ENCODE measurements at places on chromosomes 12 and 14.

DNA sequence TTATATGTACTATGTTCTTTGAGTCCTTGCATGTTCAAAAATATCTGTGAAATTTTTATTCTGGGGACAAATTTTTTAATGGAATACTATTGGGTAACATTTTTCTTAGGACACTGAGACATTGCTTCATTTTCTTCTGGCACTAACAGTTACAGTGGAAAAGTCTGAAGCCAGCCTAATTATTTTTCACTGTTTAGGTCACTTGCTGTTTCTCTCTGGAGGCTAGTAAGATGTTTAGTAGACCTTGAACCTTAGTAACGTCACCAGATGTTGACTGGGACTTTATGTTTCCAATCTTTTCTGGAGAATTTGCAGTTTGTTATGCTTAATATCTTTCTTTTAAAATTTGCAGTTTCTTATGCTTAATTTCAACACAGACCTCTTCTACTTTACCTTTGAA is 12.3 kb upstream of the EPYC start:
- DNase-seq, result no peak

DNA sequence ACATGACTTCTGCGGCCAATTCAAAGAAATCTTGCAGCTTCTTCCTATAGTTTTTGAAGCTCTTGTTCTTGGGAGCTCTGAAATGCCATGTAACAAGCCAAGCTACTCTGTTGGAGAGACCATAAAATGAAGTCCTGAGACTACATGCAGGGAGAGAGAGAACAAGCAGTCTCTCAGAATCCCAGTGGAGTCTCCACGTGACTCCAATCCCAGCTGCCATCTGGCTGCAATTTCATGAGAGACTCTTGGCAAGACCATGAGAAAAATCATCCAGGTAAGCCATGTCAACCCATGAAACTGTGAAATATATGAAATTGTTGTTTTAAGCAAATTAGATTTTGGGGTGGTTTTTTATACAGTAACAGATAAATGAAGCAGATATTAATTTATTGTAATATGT is 54.4 kb downstream of the KLRG1 start:
- no peak for DNase-seq

GRCh38 chr14:101221549-101222160 is 318.1 kb upstream of the RTL1 start:
- DNase-seq, result no peak

DNA sequence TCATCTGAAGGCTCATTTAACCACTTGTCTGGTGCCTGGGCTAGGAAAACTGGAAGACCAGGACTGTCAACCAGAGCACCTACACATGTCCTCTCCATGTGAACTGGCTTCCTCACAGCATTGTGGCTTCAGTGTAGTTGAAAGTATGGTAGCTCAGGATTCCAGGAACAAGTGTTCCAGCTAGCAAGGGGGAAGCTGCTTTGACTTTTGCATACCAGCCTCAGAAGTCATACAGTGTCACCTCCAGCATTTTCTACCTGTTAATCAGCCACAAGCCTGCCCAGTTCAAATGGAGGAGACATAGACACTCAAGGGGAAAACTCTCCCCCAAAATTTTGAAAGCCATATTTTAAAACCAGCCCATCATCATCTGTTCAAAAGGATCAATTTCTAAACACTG is 212.8 kb upstream of the CAND1 start:
- DNase-seq, result no peak

- DNase-seq, result peak; percentile 77
These were observed 11.7 kb upstream of the INF2 start for GRCh38 chr14:104677512-104678332.

DNA sequence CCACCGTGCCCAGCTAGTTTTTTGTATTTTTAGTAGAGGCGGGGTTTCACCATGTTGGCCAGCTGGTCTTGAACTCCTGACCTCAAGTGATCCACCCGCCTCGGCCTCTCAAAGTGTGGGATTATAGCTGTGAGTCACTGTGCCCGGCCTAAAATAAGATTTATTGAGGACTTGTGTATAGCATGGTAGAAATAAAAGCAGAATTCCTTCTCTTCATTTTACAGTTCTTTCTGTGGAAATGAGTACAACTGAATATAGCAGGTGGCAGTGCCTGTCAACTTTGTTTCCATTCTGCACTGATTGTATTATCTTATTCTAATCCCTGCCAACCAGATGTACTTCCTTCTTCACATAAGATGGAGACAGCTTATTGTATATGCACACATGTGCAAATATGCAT is 41.0 kb downstream of the DIP2B start:
- no peak for DNase-seq

DNA sequence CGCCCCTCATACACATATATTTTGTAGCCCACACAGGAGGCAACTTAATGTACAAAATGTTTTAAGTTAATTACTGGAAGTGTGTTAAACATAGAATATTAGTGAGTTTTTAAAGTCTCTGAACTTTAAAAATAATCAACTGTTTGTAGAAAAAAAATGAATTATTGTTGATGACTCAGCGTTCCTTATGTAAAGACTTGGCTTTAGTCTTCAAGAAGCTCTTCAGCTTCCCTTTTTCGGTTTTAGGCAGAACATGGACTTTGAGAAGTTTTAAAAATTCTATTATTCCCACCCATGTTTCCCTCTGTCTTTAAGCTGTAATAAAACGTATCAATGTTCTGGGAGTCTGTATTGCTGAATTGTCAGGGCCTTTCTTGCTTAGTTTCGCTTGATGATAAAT is 269.5 kb downstream of the FBXL14 start:
- DNase-seq, result no peak

- no peak for DNase-seq
These were observed 25.1 kb upstream of the LTBP2 start for GRCh38 chr14:74637178-74637550.

DNA sequence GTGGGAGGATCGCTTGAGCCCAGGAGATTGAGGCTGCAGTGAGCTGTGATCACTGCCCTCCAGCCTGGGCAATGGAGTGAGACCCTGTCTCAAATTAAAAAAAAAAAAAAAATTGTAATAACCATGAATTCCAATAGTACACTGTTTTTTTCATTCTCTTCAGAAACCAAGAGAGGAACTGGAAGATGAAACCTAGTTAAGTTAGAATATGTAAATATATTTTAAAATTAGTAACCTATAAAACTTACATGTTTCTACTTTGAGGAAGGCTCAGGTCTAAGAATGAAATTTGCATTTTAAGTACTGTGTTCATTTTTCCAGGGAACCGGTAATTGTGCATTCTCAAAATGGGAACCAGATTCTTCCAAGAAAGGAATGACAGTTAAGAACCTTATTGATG is 18.8 kb downstream of the KNTC1 start:
- DNase-seq, result no peak

GRCh38 chr14:99748529-99748928 is 44.7 kb upstream of the EML1 start:
- DNase-seq, result no peak

DNA sequence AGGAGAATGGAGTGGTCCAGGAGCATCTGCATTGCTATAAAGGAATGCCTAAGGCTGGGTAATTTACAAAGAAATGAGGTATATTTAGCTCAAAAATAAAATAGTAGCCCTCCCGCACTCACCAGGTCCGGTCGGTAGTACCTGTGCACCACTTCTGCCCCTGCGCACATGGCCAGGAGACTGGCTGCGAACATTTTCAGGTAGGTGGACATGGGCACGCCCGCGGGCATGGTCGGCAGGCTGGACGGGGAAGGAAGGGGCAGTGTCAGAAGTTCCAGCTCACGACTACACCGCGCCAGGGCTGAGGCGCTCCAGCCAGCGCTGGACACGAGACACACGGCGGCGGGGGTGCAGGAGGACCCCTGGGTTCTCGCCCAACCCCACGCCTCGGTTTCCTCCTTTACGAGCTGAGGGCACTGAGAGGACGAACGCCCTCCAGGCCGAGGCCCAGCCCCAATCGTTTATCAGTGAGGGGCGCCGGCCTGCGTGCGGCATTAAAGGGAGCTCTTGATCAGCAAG is 9.1 kb upstream of the TDG start:
- DNase-seq, result no peak

GRCh38 chr12:81080431-81080983 is 2.6 kb downstream of the ACSS3 start:
- no peak for DNase-seq

DNA sequence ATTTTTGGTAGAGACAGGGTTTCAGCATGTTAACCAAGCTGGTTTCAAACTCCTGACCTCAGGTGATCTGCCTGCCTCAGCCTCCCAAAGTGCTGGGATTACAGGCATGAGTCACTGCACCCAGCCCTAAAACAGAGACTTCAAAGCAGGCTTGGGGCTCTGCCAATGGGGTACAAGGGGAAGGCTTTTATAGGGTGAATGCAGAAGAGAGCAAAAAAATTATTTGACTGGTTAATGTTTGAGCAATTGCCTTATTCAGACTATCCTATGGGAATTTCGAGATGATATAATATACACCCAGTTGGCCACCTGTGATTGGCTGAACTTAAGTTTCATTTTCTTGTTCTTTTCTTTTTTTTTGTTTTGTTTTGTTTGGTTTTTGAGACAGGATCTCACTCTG is 31.5 kb upstream of the ACTN1 start:
- DNase-seq, result no peak

DNA sequence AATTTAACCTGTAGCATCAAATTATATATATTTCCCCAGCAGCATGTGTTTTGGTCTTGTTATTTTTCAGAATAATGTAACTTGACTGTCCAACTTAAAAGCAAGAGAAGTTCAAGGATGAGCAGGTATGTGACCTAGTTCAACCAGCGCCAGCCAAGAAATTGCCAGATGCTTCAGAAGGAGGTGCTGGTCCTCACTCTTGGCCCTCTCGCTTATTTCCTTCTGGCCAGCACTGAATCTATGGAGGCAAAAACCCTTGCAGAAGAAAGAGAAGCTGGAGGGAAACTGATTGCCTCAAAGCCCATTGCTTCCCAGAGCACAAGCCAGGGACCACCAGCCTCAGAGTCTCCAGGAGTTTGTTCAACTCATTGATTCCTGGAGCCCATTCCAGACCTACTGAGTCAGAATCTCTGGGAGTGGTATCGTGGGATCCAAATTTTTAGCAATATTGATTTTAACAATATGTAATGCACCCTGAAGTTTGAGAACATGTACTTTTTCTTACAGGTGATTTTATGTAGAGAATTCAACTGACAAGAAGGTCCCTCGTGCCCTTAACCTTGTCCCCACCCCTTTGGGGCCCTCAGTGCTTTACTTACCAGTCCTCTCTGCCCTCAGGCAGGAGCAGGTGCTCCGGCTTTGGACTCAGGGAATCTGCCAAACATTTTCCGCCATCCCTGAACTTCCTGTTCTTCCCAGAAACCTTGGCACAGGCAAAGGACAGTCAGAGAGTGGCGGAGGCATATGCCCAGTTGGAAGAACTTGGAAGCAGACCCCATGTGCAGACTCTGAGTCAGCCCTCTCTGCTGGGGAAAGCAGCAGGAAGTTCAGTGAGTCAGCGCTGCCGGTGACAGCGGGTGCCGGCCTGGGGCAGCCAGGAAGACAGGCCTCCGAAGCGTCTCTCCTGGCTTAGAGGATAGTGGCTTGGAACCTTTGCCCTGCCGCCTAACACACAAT is 10.4 kb downstream of the BEST3 start:
- no peak for DNase-seq

DNA sequence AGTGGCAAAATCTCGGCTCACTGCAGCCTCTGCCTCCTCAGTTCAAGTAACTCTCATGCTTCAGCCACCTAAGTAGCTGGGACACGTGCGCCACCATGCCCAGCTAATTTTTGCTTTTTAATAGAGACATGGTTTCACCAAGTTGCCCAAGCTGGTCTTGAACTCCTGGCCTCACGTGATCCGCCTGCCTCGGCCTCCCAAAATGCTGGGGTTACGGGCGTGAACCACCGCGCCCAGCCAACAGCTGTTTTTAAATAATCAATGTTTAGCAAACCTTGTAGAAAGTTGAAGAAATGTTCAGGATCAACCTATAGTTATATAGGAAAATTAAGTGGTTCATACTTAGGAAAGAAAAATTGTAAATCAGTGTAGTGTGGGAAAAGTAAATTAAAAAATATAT is 6.0 kb upstream of the HSP90AA1 start:
- DNase-seq, result no peak
